Activated T-cell treated with anti-CD3 and anti-CD28 coated beads, Interleukin-2, amount 50 U/mL, for 4 hours (primary cell): ENCODE measurements at places on chromosomes 1 and 21. TPM values are rescaled to one million over a fixed set of nuclear protein-coding genes. Genes with fewer than 3 reads are reported as not detected.

Gene TMEM167B
- total RNA-seq = 38.1 TPM

Gene C1orf116
- total RNA-seq = 0.08 TPM

Gene RGS4
- total RNA-seq = not detected

Gene AADACL4
- total RNA-seq = not detected

Gene UBASH3A
- 8.8 TPM for total RNA-seq
